ENCODE measurements at places on chromosomes 7 and 10.

DNA sequence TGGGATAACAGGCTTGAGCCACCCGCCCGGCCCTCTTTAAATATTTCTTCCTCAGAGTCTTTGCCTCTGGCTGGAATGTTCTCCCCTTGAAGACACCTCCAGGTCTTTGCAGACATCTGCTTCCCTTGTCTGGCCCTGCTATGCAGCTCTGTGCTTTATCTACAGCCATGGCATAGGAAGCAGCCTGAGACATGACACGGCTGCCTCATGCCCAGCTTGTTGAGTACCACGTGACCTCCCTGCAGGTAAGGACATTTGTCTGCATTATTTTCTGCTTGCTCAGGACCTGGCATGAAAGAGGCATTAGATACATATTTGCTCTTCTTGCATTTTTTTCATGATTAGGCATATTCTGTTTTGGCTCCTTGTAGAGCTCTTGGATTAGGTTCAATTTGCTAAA, 113.8 kb upstream of the KLF6 start:
- DNase-seq, result no peak

DNA sequence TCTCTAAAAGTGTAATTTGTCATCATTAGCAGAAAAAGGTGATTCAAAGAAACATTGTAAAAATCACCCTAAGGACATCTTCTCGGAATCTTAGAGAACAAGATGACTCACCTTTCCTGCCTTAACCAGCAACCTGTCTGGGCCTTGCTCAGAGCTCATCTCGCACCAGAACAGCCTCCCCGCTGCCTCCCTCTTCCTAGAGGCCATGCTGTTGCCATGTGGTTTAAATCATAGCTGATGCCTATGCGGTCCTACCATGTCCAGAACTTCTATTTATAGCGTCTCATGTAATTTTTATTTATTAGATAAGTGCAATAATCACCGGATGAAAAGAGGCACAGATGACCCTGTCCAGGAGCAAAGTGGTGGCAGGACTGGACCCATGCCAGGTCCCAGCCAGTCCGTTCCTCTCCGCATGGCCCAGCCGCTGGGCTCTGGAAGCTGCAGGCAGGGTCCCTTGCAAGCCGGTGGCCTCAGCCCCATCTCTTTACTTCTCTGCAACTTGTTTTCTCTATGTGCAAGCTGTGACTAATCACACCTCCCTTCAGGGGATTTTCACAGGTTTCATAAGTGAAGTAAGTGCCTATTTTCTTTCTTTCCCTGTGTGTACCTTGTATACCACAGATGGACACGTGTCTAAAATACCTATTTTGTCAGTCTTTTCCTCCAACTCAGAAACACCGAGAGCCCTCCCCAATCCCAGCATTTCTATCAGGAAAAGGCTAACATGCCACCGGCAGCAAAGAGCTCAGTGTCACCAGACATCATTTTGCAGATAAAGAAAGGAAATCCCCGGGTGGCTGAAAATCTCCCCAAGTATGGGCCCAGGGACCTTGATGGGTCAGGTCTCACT, 27.1 kb downstream of the KLF6 start:
- DNase-seq, result no peak

GRCh38 chr10:2985729-2986232, 81.6 kb upstream of the PFKP start:
- DNase-seq, result peak; percentile 25

GRCh38 chr10:104804880-104805279, 163.8 kb downstream of the SORCS3 start:
- no peak for DNase-seq

DNA sequence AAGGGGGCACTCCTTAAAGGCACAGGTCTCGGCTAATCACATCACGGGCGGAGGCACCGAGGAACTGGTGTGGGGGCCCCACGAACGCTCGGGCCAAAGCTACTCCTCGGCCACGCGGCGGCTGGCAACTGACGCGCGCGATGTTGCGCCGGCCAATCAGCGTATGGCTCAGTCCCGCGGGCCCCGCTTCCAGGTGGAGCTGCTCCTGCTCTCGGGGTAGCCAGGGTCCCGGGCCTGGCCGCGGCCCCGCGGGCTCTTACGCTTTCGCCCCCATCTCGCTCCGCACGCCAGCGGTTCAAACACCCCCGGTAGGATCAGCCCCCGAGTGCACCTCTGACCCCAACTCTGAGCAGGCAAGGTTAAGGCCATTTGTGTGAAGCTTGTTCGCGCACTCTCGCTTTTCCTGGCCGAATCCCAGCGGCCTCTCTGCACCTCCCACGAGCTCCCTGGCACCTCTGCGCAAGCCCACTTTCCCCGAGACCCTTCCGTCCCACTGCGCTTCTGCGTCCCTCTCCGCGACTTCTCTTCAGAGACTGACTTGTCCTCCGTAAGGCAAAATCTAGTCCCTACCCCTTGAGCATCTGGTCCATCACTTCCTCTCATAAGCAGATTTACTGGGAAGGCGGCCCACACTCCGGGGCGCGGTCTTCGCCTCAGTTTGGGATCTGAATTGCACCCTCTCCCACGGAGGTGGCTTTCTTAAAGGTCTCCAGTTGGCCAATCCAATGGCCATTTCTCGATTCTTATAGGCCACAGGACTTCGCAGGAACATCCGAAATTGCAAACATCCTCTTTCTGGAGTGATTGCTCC, 200.9 kb upstream of the TBX20 start:
- no peak for DNase-seq

DNA sequence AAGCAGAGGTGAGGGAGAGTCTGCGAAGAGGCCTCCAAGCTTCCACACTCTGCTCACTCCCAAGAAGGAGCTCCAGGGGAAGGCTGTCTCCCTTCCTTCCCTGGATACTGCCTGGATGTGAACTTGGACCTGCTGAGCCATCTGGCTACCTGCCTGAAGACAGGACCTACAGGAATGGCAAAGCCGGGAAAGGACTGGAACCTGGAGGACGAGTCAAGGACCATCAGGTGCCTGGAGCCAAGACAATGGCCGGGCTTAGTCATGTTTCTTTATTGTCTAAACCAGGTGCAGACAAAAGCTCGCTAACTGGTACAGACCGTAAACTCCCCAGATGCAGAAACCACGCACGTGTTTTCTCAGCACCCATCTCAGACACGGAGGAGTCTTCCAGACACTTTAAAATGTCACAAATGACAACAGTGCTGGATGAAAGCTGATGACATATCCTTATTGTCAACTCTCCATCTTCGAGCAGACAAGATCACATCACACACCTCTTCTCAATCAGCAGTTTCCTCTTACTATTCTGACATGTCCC, 12.1 kb downstream of the ASB13 start:
- no peak for DNase-seq

- DNase-seq, result no peak
Observed at GRCh38 chr10:127452568-127452967, 96.5 kb upstream of the NPS start.

DNA sequence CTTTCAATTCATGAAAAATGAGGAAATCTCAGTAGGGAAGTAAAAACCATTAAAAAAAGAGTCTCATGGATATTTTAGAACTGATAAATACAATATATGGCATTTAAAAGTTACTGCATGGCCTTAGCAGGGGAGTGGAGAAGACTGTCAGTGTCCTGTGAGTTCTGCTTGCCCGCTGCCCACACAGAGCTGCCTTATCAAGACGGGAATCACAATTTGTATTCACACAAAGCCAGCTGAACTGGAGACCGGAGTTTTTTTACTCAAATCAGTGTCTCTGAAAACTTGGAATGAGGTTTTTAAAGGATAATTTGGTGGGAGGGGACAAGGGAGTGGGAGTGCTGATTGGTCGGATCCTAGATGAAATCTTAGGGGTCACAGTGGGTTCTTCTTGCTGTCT, 17.1 kb downstream of the LANCL2 start:
- DNase-seq, result no peak

- DNase-seq, result no peak
Observed at GRCh38 chr10:114547514-114547913, 110.6 kb downstream of the ABLIM1 start.

GRCh38 chr7:36961097-36961496, 236.8 kb upstream of the AOAH start:
- DNase-seq, result no peak

DNA sequence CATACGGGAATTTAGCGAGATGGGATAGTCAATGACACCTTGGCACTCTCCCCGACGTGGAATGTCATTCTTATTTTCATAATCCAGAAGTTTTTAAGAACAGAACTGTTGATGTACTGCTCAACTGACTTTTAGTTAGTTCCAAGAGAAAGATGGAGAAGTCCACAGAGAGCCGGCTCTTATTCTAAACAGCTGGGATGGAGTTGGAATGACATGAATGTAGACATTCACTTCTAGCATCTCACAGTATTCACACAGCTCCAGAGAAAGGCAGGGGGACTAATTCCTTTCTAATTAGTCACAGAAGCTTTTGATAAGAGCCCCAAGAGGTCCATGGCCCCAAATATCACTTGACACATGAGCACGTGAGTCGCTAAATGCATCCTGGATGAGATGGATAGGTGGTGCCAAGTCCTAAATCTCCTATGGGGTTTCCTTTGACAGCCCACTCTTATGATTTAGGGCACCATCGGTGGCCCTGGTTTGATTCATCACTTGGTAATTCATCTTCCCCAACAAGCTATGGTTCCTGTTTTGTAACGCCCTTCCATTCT, 420.3 kb upstream of the AUTS2 start:
- DNase-seq, result no peak

GRCh38 chr10:73653701-73654100, 2.1 kb downstream of the SYNPO2L start:
- no peak for DNase-seq

DNA sequence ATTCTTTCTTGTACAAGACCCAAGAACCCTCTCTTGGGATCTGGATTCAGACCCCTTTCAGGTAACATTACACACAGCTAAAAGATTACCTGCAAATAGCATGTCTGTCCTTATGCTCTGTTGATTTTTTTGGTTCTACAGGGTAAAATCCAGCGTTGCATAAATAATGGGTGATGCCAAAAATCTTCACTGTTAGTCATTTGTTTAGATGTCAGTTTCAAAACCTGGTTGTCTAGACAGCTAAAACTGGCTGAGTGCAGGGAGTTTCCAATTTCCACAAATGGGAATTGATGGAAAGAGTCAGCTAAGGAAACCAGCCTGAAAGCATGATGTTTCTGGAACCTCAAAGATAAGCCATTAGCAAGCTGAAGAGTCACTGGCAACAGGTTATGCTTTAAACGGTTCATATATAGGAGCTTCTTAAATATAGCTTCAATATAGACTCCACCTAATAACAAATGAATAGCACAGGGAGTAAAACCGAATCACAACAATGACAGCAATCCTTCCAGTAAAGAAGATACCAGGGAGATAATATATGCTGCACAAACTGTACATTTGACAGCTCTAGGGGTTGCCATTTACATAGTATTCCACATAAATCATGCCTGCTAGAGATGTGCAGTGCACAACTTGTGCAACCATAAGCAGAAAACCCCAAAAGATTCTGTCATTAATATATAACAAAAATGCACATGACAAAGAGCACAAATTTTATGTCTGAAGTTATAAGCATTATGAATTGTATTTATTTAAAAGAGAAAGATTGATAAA, 20.4 kb downstream of the CCDC71L start:
- DNase-seq, result no peak

GRCh38 chr7:44959433-44959951, 19.3 kb downstream of the MYO1G start:
- no peak for DNase-seq

DNA sequence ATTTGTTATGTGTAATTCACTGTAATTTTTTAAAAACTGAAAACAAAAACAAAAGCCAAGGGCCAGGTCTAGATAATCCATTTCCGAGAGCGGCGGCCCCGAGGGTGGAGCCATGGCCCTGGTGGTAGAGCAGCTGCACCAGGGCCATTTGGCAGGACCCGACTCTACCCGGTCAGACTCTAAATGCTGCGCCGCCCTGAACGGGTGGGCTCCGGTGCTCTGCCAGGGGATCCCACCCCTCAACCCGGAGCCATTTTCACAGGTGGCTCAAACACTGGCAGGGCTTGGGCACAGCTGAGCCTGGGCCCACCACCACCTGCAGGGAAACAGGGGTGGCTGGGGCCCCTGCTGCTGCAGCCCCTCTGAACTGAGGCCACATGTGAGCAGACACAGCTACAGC, 56.9 kb downstream of the DPYSL4 start:
- DNase-seq, result no peak

DNA sequence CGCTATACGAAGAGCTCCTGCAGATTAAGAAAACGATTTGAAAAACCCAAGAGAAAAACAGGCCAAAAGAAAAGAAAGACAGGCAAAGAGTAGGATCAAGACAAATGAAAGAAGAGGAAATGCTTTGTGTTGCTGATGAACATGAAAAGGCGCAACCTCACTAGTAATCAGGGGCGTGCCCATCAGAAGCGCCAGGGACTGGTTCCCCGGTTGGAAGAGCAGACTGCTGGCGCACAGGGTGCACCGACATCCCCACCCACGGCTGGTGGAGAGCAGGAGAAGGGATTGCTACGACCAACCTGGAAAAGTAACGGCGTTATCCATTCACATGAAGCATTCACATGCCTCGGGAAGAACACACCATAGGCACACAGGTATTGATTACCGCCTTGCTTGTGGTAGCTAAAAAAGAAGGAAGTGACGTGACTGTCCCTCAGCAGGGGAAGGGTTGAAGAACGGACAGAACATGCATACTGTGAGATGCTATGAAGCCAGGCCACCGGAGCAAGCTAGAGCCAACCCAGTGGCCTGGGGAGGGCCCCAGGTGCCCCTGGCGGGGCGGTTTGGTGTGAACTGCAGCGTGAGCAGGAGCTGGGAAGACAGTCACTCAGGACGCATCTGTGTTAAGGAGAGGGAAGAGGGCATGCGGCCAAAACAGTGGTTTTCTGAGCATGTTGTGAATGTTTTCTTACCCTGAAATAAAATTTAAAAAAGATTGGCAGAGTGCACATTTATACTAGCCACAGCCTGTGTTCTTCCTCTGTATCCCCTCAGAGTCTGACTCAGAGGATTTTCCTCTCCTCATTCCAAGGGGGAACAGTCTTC, 18.3 kb downstream of the AGAP3 start:
- DNase-seq, result no peak

GRCh38 chr7:70669854-70670253, 462.1 kb upstream of the GALNT17 start:
- DNase-seq, result no peak

GRCh38 chr7:24825381-24825794, 68.1 kb upstream of the GSDME start:
- DNase-seq, result no peak

- DNase-seq, result no peak
Observed at GRCh38 chr10:44979281-44980191, 927 bp upstream of the DEPP1 start.

GRCh38 chr10:96789571-96790108, 42.5 kb upstream of the LCOR start:
- DNase-seq, result no peak

- no peak for DNase-seq
Observed at GRCh38 chr10:11154849-11155498, 137.3 kb downstream of the CELF2 start.
